ENCODE measurements at places on chromosomes 4 and X. TPM values are rescaled to one million over a fixed set of nuclear protein-coding genes. Genes with fewer than 3 reads are reported as not detected.

DNA sequence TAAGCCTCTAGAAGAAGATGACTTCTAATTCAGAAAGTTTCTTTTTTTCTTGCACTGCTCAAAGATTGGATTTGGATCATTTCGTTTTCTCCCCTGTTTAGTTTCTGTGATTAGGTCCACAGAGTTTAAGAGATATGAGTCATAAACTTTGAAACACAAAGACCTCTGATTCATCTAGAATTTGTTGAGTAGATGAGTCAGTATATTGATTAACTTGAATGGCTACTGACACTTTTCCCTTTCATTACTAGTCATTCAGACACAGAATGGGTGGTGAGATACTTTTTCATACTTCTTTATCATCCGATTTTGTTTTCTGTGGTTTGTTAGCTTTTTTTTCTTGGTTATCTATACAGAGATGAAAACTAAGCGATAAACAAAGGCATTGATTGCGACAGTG lies 34.1 kb upstream of the AFF2 start:
- no peak overlapping the region for H3K4me3 ChIP-seq
- H3K4me1 ChIP-seq = no peaks in the 10 kb centered on the region
- H3K27me3 ChIP-seq = no peaks in the 10 kb centered on the region
- no peak overlapping the region for H3K27ac ChIP-seq
- no peaks in the 10 kb centered on the region for H3K36me3 ChIP-seq
- DNase-seq = no peak

GRCh38 chr4:144384408-144384807 lies 243.9 kb upstream of the GYPA start:
- no peaks in the 10 kb centered on the region for H3K4me1 ChIP-seq
- peaks cover 11% of the 10 kb centered on the region for H3K36me3 ChIP-seq
- no peaks in the 10 kb centered on the region for H3K27me3 ChIP-seq
- DNase-seq = no peak
- no peak overlapping the region for H3K27ac ChIP-seq

DNA sequence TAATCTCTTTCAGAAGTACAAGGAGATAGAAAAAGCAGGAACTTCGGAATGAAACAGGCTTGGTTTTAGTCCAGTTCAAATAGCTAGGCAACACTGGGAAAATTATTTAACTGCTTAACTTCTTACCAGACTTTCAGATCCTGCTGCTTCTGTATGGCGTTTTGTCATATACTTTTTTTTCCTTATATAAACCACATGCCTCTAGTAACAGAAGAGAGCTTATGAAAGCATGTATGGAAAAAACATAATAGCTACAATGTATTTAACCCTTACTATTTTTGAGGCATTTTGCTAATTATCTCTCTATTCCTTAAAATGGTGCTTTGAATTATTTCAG lies 439.6 kb downstream of the INPP4B start:
- no peak overlapping the region for H3K27ac ChIP-seq
- H3K4me3 ChIP-seq = peak overlapping the region; percentile 62
- no peaks in the 10 kb centered on the region for H3K27me3 ChIP-seq
- H3K4me1 ChIP-seq = peaks cover 43% of the 10 kb centered on the region
- H3K36me3 ChIP-seq = no peaks in the 10 kb centered on the region

GRCh38 chr4:126890994-126891393 lies 741.8 kb upstream of the INTU start:
- DNase-seq = no peak
- no peaks in the 10 kb centered on the region for H3K36me3 ChIP-seq
- H3K4me1 ChIP-seq = no peaks in the 10 kb centered on the region
- H3K4me3 ChIP-seq = no peak overlapping the region

AMBN gene
- total RNA-seq = not detected

DNA sequence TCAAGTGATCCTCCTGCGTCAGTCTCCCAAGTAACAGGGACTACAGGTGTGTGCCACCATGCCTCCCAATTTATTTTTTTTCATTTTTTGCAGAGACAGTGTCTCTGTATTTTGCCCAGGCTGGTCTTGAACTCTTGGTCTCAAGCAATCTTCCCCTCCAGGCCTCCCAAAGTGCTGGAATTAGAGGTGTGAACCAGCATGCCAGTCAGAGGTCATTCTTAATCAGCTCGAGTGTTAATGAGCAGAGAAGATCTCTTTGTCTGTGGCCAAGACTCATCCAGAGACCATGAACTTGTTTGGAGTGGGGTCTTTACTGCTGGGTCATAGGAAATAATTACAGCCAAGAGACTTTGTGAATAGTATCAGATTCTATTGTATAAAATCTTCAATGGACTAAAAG lies 99.2 kb upstream of the AP1S2 start:
- no peaks in the 10 kb centered on the region for H3K27me3 ChIP-seq
- H3K36me3 ChIP-seq = no peaks in the 10 kb centered on the region
- H3K4me1 ChIP-seq = peaks cover 26% of the 10 kb centered on the region

DNA sequence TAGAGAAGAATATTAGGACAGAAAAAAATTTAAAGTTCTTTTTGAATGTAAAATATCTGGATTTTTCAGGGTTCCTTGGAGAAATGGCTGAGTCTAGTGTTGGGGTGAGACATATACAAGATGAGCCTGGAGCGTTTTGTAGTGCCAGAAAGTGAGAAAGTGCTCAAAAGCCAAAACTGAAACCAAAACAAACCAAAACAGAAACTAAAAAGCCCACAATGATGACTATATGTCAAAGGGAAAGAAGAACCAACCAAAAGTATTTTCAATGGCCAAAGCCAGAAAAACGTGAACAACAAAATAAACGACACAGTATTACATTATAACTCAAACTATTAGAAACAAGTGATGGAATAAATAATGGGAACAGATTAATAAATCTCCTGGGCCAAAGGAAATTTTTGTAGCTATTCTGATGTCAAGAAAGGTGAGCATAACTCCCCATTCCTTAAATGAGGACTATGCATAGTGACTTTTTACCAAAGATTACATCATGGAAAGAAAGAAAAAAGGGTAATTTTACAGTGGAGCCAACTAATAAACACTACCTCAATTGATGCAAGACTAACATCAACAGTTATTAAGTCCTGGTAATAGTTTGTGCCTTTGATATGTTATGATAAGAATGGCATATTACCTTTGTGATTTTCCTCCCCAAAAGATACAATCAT lies 1137.6 kb downstream of the C4orf33 start:
- DNase-seq = no peak
- H3K4me3 ChIP-seq = no peak overlapping the region
- no peaks in the 10 kb centered on the region for H3K4me1 ChIP-seq
- no peaks in the 10 kb centered on the region for H3K27me3 ChIP-seq
- no peaks in the 10 kb centered on the region for H3K36me3 ChIP-seq
- no peak overlapping the region for H3K27ac ChIP-seq

DNA sequence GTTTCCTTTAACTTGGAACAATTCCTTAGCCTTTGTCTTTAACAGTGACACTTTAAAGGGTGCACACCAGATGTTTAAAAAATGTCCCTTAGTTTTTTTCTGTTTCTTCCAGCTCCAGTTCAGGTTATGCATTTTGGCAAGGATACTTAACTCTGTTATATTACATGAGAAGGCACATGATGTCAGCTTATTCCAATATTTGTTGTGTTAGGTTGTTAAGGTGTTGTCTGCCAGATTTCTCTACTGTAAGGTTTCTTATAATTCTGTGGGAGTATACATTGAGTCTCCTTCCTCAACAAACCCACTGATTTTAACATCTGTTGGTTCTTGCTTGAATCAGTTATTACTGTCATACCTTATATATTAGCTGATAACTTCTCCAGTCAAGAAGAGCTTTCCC lies 33.3 kb downstream of the REST start:
- no peaks in the 10 kb centered on the region for H3K27me3 ChIP-seq
- no peak overlapping the region for H3K27ac ChIP-seq
- DNase-seq = no peak
- no peak overlapping the region for H3K4me3 ChIP-seq

- H3K27ac ChIP-seq = peak overlapping the region; percentile 19
- peak; percentile 13 for DNase-seq
- no peaks in the 10 kb centered on the region for H3K36me3 ChIP-seq
Measured at GRCh38 chrX:10677490-10677889, 57.1 kb upstream of the MID1 start.

DNA sequence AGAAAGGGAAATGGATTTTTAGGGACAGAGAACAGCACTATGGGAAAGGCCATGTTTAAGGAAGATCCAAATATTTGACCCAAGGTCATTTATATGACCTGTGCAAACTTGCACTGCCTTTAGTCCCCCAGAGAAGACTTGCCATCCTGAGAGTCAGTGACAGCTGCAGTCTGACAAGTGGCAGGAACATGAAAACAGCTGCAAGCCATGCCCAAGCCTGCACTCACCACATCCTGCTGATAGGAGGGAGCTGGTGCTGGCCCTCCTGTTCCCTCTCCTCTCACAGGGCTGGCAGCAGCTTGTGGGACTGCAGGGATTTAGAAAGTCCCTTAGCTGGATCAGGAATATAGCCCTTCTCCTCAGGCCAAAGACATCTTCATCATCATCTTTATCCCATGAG lies 187.7 kb downstream of the RAP1GDS1 start:
- DNase-seq = no peak
- no peak overlapping the region for H3K4me3 ChIP-seq
- no peak overlapping the region for H3K27ac ChIP-seq
- H3K36me3 ChIP-seq = peaks cover 9% of the 10 kb centered on the region

DNA sequence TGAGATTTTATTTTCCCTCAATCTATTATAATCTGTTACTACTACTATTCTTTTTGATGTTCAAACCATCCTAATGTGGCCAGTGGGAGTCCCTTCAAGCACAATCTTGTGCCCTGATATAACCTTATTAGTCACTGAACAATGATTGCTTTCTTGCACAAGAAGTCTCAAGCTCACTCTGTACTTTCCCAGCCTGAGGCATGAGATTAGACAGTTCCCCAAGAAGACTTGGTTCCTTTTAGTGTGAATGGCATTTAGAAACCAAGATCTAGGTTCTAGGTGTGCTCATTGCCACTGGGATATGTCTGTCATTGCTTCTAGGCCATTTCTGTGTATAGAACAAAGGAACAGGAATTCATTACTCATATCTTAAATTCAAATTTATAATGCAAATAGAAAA lies 28.0 kb upstream of the RBM41 start:
- DNase-seq = no peak
- no peaks in the 10 kb centered on the region for H3K4me1 ChIP-seq
- H3K27ac ChIP-seq = no peak overlapping the region
- no peaks in the 10 kb centered on the region for H3K27me3 ChIP-seq

CXCL11 gene
- total RNA-seq = not detected

DNA sequence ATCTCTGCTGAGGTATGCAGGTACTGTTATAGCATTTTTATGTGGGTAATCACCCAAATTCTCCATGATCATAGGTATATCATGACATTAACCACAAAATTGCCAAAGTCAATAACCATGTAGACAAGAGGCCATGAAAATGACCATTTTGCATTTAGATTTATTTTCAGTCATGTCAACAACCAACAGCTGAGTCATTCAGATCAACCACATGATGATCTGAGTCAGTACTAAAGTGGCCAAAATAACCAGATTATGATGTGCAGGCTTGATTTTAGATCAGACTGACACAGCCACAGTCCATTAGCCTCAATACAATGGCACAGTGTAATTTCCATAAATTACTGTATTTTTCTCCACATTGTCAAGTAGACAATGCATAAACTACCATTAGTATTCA lies 240.5 kb downstream of the GRIA3 start:
- no peak for DNase-seq
- no peak overlapping the region for H3K4me3 ChIP-seq
- no peak overlapping the region for H3K27ac ChIP-seq
- no peaks in the 10 kb centered on the region for H3K36me3 ChIP-seq
- H3K27me3 ChIP-seq = no peaks in the 10 kb centered on the region

GRCh38 chr4:168696826-168697225 lies 200.0 kb downstream of the PALLD start:
- H3K27me3 ChIP-seq = no peaks in the 10 kb centered on the region
- DNase-seq = no peak
- H3K4me3 ChIP-seq = no peak overlapping the region

DSPP gene
- total RNA-seq = not detected

PNCK gene
- total RNA-seq = 9.4 TPM

SPANXC gene
- total RNA-seq = not detected

- no peak for DNase-seq
- H3K27me3 ChIP-seq = no peaks in the 10 kb centered on the region
- no peak overlapping the region for H3K4me3 ChIP-seq
Measured at GRCh38 chr4:168432419-168433146, 47.7 kb downstream of the DDX60L start.

CPLX1 gene
- total RNA-seq = 2.5 TPM

GRCh38 chrX:50003927-50004326 lies 81.5 kb downstream of the CLCN5 start:
- no peak overlapping the region for H3K4me3 ChIP-seq
- peaks cover 4% of the 10 kb centered on the region for H3K4me1 ChIP-seq
- H3K36me3 ChIP-seq = no peaks in the 10 kb centered on the region
- no peak for DNase-seq
- H3K27ac ChIP-seq = no peak overlapping the region
- no peaks in the 10 kb centered on the region for H3K27me3 ChIP-seq

DNA sequence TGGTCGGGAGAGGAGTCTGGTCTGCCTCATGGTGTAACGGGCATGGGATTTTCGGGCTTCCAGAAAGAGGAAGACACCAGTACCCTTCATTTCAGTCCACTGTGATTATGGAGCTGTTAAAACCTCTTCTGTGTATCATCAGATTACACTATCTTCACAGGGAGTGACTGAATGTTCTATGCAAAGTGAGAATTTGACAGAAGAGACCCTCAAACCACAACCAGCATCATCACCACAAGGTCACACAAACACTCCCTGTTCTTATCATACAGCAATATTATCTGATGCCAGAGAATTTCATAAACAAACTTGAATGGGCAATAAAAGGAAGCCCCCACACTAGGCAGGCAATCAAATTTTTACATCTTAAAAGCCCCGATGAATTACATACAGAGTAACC lies 164.2 kb downstream of the PDGFRA start:
- no peaks in the 10 kb centered on the region for H3K4me1 ChIP-seq
- H3K36me3 ChIP-seq = no peaks in the 10 kb centered on the region
- H3K27ac ChIP-seq = no peak overlapping the region
- no peak for DNase-seq
- H3K4me3 ChIP-seq = no peak overlapping the region
- no peaks in the 10 kb centered on the region for H3K27me3 ChIP-seq

DNA sequence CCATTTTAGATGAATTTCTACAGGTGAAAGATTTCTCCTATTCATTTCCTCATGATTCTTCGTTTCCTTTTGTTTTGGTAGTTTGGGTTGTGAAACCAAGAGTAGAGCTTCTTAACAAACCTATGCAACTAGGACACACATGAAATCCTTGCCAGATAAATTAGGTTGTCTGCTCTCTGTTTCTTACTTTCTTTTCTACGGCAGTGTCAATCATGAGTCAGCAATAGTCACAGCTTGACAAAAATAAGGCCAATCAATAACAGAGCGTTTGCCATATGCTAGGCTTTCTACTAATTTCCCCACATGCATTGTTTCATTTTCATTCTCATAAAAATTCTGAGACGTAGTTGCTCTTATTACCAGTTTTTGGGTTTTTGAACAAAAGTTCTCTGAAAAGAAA lies 20.3 kb downstream of the CLRN2 start:
- DNase-seq = no peak
- H3K4me3 ChIP-seq = no peak overlapping the region
- H3K4me1 ChIP-seq = no peaks in the 10 kb centered on the region
- H3K27me3 ChIP-seq = no peaks in the 10 kb centered on the region
- no peak overlapping the region for H3K27ac ChIP-seq
